HuH-7.5 (cell line): ENCODE measurements at places on chromosomes 1 and 21.

DNA sequence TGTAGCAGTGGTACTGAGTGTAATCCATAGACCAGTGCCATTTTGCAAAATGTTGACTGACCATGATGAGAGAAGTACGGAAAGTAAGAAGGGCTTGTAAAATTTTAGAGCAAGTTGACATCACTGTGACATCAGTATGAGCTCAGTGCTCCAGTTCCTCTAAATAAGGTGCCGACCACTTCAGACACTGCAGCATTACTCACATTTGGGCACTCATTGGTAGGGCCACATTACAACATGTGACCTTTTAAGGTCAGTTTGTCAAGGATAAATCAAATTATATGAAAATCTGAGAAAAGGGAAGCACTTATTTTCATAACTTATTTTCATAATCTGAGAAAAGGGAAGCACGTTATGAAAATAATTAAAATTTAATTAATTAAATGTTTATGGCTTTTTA lies 128.0 kb upstream of the ERG start:
- DNase-seq: no peak

GRCh38 chr1:201022820-201023516 lies 546 bp downstream of the KIF21B start:
- DNase-seq: peak; percentile 50

GRCh38 chr1:113947388-113948107 lies 18.4 kb downstream of the HIPK1 start:
- DNase-seq: no peak

- DNase-seq: no peak
Observed at GRCh38 chr21:25772686-25773085, 37.9 kb downstream of the GABPA start.

DNA sequence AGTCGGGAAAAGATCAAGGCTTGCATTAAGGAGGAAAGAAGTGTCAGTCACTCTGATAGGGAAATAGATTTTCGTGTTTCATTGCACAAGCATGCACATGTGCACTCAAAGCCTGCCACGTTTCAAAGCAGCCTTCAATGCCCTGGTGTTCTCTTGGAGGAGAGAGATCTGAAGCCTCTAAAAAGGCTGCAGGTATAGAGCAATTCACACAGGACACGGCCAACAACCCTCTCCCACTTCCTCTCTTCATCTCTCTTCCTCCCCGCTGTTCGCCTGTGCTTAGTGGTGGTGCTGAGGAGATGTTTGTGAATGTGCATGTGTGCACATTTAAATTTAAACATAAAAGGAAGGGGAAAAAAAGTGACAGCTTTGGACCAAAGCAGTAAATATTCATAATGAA lies 117.7 kb downstream of the NUF2 start:
- DNase-seq: no peak

DNA sequence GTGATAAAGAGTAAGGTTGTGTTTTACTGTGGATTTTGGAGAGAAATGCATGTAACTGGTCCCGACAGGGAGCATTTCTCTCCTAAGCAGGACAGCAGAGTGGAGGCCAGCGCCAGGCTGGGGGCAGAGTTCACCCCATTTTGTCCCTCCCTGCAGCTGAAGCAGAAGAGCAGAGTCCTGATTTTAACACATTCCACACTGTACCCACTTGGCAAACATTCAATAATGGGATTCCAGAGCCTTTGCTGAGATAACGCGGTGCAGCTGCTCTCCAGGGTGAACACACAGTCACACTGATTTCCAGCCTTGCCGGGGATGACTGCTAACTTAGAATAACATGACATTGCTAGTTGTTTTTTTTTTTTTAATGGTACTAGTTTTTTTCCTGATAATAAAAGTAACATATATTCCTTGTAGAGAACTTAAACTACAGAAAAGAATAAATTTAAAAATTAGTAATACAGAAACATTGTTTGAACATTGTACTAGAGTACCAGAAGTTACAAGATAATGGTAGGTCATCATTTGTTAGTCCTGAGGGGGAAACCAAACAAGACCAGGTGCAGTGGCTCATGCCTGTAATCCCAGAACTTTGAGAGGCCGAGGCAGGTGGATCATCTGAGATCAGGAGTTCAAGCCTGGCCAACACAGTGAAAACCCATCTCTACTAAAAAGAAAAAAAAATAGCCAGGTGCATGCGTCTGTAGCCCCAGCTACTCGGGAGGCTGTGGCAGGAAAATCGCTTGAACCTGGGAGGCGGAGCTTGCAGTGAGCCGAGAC lies 77.2 kb downstream of the SCCPDH start:
- no peak for DNase-seq

DNA sequence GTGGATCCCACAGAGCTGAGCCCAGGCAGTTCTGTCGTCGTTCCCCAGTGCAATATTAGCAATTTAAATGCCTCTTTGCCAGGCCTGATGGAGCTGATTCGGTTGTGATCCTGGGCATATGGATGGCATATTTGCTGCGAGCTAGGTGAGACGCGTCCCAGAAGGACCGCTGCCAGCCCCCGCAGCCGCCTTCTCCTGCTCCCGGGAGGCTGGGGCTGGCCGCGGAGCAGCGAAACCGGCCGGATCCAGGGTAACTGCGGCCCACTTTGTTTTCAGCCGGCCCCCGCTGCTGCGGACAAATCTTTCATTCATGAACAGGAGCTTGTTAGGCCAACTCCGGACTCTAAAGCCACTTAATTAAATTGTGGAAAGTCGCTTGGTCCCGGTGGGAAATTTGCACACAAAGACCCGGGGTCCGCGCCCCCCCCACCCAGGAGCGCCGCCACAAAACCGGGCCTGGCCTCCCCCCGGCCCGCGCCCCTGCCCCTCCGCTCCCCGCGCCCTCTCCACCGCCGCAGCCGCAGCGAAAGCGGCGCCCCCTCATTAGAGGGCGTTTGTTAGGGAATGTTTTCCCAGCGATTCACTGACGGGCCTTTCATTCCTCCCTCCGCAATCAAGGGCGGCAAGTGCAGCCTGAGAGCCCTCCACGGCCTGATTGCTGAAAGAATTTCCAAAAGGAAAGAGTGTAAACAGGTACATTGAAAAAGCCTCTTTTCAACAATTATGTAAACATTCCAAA lies 383.3 kb downstream of the RRAGC start:
- DNase-seq: no peak

DNA sequence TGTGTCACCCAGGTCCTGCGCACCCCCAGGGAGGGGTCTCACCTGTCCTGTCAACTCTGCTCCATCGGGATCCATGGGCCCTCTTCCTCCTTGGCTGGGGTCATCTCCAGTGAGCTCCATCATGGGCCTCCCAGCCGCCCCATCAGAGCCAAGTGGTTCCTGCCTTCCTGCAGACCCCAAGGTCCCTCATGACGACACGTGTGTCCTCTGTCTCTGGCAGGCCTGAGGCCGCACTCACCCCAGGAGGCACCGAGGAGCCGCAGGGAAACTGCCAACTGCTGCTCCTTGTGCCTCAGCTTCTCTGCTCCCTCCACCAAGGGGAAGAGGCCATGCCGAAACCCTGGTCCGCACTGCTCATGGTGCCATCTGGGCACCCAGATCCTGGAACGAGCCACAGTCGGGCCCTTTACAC lies 46.8 kb downstream of the COL18A1 start:
- DNase-seq: no peak
